Activated naive CD4-positive, alpha-beta T cell treated with Interleukin-2 at 50 U/mL for 16 hours (primary cell): ENCODE measurements at places on chromosomes 2 and 18.
A peak's percentile ranks its signal among the peaks of the same experiment; 100 is the strongest.

DNA sequence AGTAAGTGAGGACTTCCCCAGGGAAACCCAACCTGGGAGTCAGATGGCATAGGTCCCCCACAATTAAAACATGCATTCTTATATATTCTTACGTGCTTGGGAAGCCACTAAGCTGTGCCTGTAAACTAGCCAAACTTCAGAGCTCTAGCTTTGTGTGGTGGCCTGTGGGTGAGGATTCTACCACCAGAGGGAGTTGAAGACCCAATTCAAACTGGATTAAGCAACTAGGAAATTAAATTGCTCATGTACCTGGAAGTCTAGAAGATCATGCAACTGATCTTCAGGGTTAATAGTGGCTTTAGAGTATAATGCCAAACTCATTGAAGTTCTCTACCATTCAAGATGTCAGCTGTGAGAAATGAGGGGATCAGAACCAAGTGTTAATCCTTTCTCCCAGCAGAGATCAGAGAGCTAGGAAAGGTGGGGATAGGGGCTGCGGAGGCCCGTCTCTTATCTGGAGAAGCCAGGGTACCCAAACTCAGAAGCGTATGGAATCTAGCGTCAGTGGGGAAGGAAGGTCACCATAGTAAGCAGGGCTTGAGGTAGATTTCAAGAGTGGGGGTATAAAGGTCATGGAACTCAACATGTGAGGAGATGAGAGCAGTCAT lies 53.2 kb upstream of the CCDC85A start:
- DNase-seq, result no peak

DNA sequence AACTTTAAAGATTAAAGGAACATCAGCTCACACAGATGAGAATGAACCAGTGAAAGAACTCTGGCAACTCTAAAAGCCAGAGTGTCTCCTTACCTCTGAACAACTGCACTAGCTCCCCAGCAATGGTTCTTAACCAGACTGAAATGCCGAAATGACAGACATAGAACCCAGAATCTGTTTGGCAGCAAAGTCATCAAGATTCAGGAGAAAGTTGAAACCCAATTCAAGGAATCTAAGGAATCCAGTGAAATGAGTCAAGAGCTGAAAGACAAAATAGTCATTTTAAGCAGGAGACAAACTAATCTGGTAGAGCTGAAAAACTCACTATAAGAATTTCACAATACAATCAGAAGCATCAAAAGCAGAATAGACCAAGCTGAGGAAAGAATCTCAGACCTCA lies 72.0 kb downstream of the STRADB start:
- no peak for DNase-seq

DNA sequence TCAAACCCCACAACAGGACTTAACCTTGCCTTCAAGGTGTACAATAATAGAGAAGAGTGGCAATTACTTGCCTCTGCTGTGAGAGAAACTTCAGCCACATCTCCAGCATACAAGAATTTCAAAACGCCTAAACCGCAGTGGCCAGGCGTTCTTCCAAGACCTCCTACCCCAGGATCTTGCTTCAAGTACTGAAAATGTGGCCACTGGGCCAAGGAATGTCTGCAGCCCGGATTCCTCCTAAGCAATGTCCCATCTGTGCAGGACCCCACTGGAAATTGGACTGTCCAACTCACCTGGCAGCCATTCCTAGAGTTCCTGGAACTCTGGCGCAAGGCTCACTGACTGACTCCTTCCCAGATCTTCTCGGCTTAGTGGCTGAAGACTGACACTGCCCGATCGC lies 2.8 kb upstream of the CYB5A start:
- DNase-seq, result no peak

GRCh38 chr2:209473930-209474419 lies 50.1 kb downstream of the MAP2 start:
- DNase-seq, result no peak

DNA sequence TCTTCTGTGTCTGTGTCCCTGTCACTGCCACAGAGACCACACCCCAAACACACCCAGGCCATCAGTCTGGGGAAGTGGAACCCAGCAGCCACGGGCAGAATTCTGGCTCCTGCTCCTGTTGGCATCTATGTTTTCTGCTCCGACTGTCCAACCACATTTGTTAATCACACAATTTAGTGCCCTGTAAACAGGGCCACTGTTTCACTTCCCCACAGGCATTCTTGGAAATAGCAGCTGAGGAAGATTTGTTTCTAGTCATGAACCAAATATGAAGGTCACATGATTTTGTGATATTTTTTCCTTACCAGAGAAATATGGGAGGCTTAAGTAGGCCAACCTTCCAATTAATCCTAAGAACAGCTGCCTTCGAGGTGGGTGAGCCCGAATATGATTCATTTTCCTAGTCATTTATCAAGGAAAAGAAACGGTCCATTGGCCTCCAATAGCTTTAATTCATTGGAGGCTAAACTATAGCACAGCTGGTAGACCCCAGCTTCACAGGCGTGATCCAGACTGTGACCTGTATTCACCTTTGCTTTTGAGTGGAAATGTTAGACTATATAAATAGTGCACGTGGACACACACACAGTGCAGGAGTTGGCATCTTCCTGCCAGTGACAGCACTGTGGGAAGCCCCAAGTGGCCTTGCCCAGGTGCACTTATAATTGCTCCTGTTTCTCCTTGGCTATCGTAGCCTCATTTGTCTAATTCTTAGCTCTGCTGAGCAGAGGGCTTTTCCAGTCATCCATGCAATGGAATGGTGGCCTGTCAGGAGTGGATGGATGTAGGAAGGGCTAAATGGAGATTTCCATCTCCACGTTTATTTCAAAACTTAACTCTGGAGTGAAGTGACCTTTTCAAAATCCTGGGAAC lies 267.9 kb downstream of the LPIN1 start:
- no peak for DNase-seq

- DNase-seq, result peak; percentile 63
Observed at GRCh38 chr2:84938194-84938879, 32.6 kb upstream of the KCMF1 start.

- DNase-seq, result no peak
Observed at GRCh38 chr2:128817171-128817570, 498.5 kb upstream of the HS6ST1 start.

DNA sequence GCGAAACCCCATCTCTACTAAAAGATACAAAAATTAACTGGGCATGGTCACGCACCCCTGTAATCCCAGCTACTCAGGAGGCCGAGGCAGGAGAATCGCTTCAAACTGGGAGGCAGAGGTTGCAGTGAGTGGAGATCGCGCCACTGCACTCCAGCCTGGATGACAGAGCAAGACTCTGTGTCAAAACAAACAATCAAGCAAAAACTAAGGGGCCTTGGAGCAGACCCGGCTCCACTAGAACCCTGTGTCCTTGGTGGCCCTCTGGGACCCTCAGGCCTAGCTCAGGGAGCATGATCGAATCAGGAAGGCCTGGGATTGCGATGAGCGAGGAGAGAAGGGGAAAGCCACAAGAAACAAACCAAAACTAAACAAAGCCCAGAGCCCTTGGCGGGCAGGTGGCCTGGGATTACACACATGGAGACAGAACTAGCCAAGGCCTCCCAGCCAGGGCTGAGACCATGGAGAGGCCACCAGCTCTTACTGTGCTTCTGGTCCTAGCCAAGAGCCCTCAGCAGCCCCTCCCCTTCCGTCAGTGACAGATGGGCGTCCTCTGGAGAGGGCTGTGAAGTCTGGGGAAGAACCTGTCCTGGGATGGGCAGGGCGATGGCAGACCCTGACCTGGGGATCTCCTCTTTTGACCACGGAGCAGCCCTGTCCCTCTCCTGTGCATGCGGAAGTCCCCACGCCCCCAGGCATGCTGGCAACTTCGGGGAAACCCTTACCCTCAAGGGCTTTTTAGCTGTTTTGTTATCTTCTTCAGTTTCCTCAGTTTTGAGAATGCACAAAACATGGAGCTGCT lies 27.4 kb upstream of the CATIP start:
- DNase-seq, result no peak

GRCh38 chr2:106053116-106053515 lies 141.0 kb downstream of the UXS1 start:
- no peak for DNase-seq

- DNase-seq, result no peak
Observed at GRCh38 chr2:96716388-96716787, 23.5 kb downstream of the LMAN2L start.

- DNase-seq, result no peak
Observed at GRCh38 chr2:217313386-217313785, 453.5 kb upstream of the TNP1 start.
